Pancreas (tissue), 10 donors: ENCODE measurements at places on chromosomes 7 and 10. TPM values are rescaled to one million over a fixed set of nuclear protein-coding genes. Genes with fewer than 3 reads are reported as not detected.

SHTN1 gene
- 17.9 TPM for total RNA-seq

GRID2IP gene
- total RNA-seq, result 0.55 TPM

DOCK1 gene
- total RNA-seq, result 24.4 TPM

TRDMT1 gene
- 2.7 TPM for total RNA-seq

GDF2 gene
- not detected for total RNA-seq

FXYD4 gene
- total RNA-seq, result not detected

STYXL1 gene
- total RNA-seq, result 19.0 TPM

GRCh38 chr10:5619362-5620211 lies 46.8 kb downstream of the ASB13 start:
- H3K4me1 ChIP-seq, result peaks cover 8% of the 10 kb centered on the region
- H3K27ac ChIP-seq, result no peak overlapping the region
- DNase-seq, result no peak

GRCh38 chr10:22850541-22850940 lies 77.3 kb upstream of the ARMC3 start:
- no peak overlapping the region for H3K27ac ChIP-seq
- DNase-seq, result no peak
- no peaks in the 10 kb centered on the region for H3K36me3 ChIP-seq
- H3K4me1 ChIP-seq, result no peaks in the 10 kb centered on the region
- H3K27me3 ChIP-seq, result no peaks in the 10 kb centered on the region

DNA sequence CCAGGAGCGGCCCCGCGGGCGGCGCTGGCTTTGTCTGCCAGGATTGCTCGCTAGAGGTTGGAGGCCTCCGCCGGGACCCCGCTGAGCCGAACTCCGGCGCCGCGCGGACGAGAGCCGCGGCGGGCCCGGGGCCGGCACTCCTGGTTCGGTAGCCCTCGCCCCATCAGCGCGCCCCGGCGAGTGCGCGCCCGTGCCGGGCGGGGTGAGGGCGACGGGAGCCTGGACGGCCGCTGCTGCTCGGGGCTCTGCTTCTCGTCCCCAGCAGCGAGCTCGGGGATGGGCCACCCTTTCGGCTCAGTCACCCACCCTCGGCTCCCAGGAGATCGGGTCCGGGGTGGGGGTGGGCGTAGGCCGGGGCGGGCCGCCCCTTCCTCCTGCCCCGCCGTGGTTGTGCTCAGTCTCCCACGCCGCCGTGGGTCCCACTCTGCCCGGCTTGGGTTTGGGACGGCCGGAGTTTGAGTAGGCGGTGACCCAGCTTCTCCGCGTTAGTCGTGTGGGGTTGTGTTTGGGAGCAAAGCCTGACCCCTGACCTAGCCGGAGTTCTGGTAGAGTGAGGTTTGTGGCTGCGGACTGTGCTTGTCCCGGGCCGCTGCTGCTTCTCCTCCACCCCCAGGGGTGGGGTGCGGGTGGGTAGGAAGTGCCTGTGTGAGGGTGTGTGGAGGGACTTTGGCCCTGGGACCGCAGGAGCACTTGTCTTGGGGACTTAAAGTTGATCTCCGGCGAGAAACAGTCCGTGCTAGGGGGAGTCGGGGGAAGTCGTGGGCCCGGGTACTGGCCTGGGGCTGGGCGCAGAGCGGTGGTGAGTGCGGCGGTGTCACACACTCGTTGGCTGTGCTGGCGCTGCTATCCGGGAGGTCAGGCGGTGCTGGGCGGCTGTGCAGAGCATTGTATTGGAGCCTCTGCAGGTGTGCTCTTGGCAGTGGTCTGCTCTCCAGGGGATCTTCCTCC lies 677 bp downstream of the TSPAN14 start:
- DNase-seq, result peak; percentile 74
- H3K4me1 ChIP-seq, result peaks cover 16% of the 10 kb centered on the region
- H3K27me3 ChIP-seq, result no peaks in the 10 kb centered on the region
- H3K4me3 ChIP-seq, result peak overlapping the region; percentile 75
- H3K27ac ChIP-seq, result peak overlapping the region; percentile 97

- no peak overlapping the region for H3K4me3 ChIP-seq
- no peak overlapping the region for H3K27ac ChIP-seq
- DNase-seq, result no peak
- no peaks in the 10 kb centered on the region for H3K36me3 ChIP-seq
Measured at GRCh38 chr10:71663311-71663710, 56.3 kb downstream of the C10orf105 start.

DNA sequence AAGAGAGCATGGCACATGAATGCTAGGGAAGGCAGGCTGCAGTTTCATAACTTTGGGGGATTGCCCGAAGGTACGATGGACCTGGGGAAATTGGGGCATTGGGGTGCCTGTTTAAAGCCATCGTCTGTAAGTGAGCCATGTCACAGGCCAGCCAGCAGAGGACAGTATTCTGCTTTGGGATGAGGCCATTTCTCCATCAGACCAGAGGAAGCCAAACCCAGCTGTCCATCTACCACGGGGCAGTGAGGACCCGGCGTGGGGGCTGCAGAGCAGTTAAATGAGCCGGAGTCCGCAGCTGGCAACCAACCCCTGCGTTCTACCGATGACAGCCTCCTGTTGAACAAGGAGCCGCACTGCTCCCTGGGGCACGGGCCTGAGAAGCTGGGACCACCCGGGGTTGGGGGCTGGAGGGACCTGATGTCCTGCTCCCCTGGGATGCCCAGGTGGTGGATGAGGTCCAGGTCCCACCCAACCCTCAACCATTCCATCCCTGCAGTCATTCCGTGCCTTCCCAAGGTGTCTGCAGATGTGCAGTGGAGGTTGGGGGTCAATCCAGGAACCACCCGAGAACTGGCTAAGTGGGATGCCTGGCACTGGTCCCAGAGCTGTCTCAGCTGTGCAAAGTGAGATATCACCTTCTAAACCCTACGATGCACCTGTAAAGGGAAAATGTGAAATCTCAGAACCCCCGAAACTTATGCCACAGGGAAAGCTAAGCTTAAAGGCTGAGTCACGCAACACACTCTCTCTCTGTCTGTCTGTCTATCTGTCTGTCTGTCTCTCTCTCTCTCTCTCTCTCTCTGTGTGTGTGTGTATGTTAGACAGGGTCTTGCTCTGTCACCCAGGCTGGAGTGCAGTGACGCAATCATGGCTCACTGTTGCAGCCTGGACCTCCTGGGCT lies 12.1 kb upstream of the RHBDD2 start:
- H3K4me1 ChIP-seq, result no peaks in the 10 kb centered on the region
- H3K4me3 ChIP-seq, result no peak overlapping the region
- no peak overlapping the region for H3K27ac ChIP-seq
- H3K27me3 ChIP-seq, result no peaks in the 10 kb centered on the region
- DNase-seq, result peak; percentile 38

- H3K27me3 ChIP-seq, result no peaks in the 10 kb centered on the region
- DNase-seq, result no peak
- H3K4me1 ChIP-seq, result no peaks in the 10 kb centered on the region
- H3K4me3 ChIP-seq, result no peak overlapping the region
Measured at GRCh38 chr7:86720306-86720705, 76.6 kb downstream of the GRM3 start.

- H3K27ac ChIP-seq, result no peak overlapping the region
- H3K27me3 ChIP-seq, result no peaks in the 10 kb centered on the region
- no peak overlapping the region for H3K4me3 ChIP-seq
- no peaks in the 10 kb centered on the region for H3K36me3 ChIP-seq
Measured at GRCh38 chr7:31096198-31096876, 44.2 kb downstream of the ADCYAP1R1 start.

DNA sequence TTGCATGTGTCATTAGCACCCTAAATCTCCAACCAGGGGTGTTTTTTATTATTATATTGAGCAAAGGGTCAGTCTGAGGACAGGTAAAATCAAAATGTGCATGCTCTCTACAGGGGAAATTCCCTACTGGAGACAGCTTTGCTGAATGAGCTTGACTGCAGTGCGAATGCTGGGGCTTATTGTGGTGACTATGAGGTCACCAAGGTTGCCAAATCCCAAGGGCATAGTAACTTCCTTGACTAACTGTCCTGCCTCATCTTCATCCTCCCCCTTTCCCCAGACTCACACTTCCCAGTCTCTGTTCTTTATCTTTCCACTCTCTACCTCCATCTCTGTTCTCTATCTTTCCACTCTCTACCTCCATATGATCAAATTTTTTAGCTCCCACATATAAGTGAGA lies 22.9 kb upstream of the AOC1 start:
- no peaks in the 10 kb centered on the region for H3K27me3 ChIP-seq
- H3K27ac ChIP-seq, result no peak overlapping the region
- no peaks in the 10 kb centered on the region for H3K4me1 ChIP-seq
- DNase-seq, result no peak
- H3K4me3 ChIP-seq, result no peak overlapping the region

GRCh38 chr10:29881336-29881771 lies 178.0 kb downstream of the JCAD start:
- no peak overlapping the region for H3K4me3 ChIP-seq
- no peaks in the 10 kb centered on the region for H3K4me1 ChIP-seq
- H3K27ac ChIP-seq, result no peak overlapping the region
- H3K27me3 ChIP-seq, result no peaks in the 10 kb centered on the region
- no peaks in the 10 kb centered on the region for H3K36me3 ChIP-seq

DNA sequence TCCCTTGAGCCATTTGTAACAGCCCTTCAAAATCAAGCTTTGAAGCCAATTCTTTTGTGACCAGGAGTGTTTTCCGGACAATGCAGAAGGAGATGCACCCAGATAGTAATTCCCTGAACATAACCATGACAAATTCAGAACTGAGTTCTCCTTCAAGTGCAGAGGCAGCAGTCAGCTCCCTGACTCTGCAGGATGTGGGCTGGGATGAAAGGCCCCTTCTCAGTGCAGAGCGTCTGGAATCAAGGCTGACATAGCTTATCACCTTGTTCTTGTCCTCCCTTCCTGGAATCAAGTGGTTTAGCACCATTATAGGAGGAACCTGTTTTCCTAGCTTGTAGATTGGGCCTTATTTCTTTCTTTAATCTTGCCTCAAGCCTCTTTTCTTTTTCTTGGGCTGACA lies 143.4 kb downstream of the SORCS3 start:
- DNase-seq, result no peak
- no peaks in the 10 kb centered on the region for H3K36me3 ChIP-seq
- no peak overlapping the region for H3K4me3 ChIP-seq
- peaks cover 4% of the 10 kb centered on the region for H3K27me3 ChIP-seq

DNA sequence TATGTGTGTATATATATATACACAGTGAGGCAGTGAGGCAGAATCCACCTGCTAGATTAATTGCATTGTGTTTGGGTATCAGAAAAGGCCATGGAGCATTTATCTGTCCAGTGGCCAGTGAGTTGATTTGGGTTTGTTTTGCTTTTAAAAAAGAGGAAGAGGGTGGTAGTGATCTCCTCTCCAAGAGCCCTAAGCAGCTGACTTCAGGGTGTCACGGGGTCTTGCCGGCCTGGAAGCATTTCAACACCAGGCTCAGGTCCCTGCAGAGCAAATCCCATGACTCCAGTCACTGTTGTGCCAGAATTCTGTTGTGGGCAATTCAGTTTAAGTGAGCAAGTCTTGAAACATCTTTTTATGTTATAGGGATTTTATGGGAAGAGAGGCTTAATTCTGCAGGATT lies 30.6 kb upstream of the GPNMB start:
- H3K27ac ChIP-seq, result no peak overlapping the region
- no peaks in the 10 kb centered on the region for H3K4me1 ChIP-seq
- no peak overlapping the region for H3K4me3 ChIP-seq
- H3K27me3 ChIP-seq, result no peaks in the 10 kb centered on the region
- H3K36me3 ChIP-seq, result no peaks in the 10 kb centered on the region

DNA sequence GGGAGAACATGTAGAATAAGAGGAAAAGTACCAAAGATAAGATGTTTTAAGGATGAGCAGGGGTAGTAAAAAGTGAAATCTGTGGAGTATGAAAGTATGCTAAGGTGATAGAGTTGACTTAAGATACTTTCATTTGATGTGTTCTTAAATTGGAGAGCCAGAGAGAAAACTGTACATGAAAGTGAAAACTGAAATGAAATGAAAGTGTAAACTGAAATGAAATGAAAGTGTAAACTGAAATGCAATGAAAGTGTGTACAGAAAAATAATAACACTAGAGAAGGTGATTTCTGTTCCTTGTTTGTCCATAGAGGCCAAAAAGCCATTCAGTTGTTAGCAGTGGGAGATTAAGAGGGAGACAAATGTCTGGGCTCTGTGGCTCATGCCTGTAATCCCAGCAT lies 17.5 kb downstream of the AHR start:
- H3K4me3 ChIP-seq, result no peak overlapping the region
- no peak for DNase-seq
- H3K4me1 ChIP-seq, result no peaks in the 10 kb centered on the region
- H3K36me3 ChIP-seq, result no peaks in the 10 kb centered on the region

GRCh38 chr10:43252166-43252782 lies 14.6 kb downstream of the RASGEF1A start:
- H3K36me3 ChIP-seq, result no peaks in the 10 kb centered on the region
- H3K27ac ChIP-seq, result no peak overlapping the region
- no peak overlapping the region for H3K4me3 ChIP-seq
- no peaks in the 10 kb centered on the region for H3K27me3 ChIP-seq
- H3K4me1 ChIP-seq, result no peaks in the 10 kb centered on the region

- no peaks in the 10 kb centered on the region for H3K36me3 ChIP-seq
- H3K4me1 ChIP-seq, result peaks cover 15% of the 10 kb centered on the region
- H3K27ac ChIP-seq, result no peak overlapping the region
- DNase-seq, result no peak
- H3K4me3 ChIP-seq, result no peak overlapping the region
- no peaks in the 10 kb centered on the region for H3K27me3 ChIP-seq
Measured at GRCh38 chr10:130138479-130138866, 2.3 kb downstream of the GLRX3 start.

GRCh38 chr7:9210114-9210513 lies 776.7 kb downstream of the NXPH1 start:
- no peak overlapping the region for H3K27ac ChIP-seq
- DNase-seq, result no peak
- no peak overlapping the region for H3K4me3 ChIP-seq
- no peaks in the 10 kb centered on the region for H3K4me1 ChIP-seq
- H3K36me3 ChIP-seq, result no peaks in the 10 kb centered on the region
- H3K27me3 ChIP-seq, result no peaks in the 10 kb centered on the region

GRCh38 chr7:51477819-51478218 lies 161.2 kb upstream of the COBL start:
- no peaks in the 10 kb centered on the region for H3K27me3 ChIP-seq
- DNase-seq, result no peak
- H3K36me3 ChIP-seq, result no peaks in the 10 kb centered on the region
- no peaks in the 10 kb centered on the region for H3K4me1 ChIP-seq
- H3K27ac ChIP-seq, result no peak overlapping the region
- H3K4me3 ChIP-seq, result no peak overlapping the region

DNA sequence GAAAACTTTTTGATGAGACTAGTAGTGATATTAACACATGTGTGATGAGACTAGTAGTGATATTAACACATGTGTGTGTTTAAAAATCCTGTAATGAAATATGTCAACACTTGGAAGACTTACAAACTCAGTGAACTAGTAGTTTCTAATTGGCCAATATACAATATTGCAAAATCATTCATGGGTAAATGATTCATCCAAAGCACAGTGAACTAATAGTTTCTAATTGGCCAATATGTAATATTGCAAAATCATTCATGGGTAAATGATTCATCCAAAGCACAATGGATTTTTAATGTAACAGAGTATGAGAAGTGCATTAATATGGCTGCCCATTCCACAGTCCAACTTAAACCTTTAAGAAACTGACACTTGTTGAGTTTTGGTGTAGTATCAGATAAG lies 77.8 kb downstream of the ATAD1 start:
- DNase-seq, result no peak
- H3K4me3 ChIP-seq, result no peak overlapping the region
- H3K4me1 ChIP-seq, result peaks cover 6% of the 10 kb centered on the region
- no peaks in the 10 kb centered on the region for H3K27me3 ChIP-seq
- peaks cover 16% of the 10 kb centered on the region for H3K36me3 ChIP-seq
- H3K27ac ChIP-seq, result no peak overlapping the region

- DNase-seq, result no peak
- H3K4me1 ChIP-seq, result no peaks in the 10 kb centered on the region
- no peak overlapping the region for H3K27ac ChIP-seq
- no peak overlapping the region for H3K4me3 ChIP-seq
- no peaks in the 10 kb centered on the region for H3K27me3 ChIP-seq
Measured at GRCh38 chr10:58859526-58859925, 316.9 kb upstream of the PHYHIPL start.
